ENCODE measurements at places on chromosomes 2 and 18. TPM values are rescaled to one million over a fixed set of nuclear protein-coding genes. Genes with fewer than 3 reads are reported as not detected.

GRCh38 chr2:109710505-109711229, 83.4 kb upstream of the RGPD5 start:
- no peaks in the 10 kb centered on the region for H3K36me3 ChIP-seq
- H3K27me3 ChIP-seq: no peaks in the 10 kb centered on the region
- no peak overlapping the region for H3K27ac ChIP-seq
- no peak for DNase-seq
- no peaks in the 10 kb centered on the region for H3K4me1 ChIP-seq

GRCh38 chr2:219230059-219230540, 494 bp downstream of the ANKZF1 start:
- DNase-seq: no peak
- peaks cover 35% of the 10 kb centered on the region for H3K4me1 ChIP-seq
- peaks cover 23% of the 10 kb centered on the region for H3K36me3 ChIP-seq
- peak overlapping the region; percentile 97 for H3K27ac ChIP-seq
- H3K27me3 ChIP-seq: no peaks in the 10 kb centered on the region
- H3K4me3 ChIP-seq: peak overlapping the region; percentile 92

- H3K4me3 ChIP-seq: no peak overlapping the region
- DNase-seq: peak; percentile 92
- H3K27ac ChIP-seq: no peak overlapping the region
- H3K4me1 ChIP-seq: peaks cover 11% of the 10 kb centered on the region
- peaks cover 17% of the 10 kb centered on the region for H3K36me3 ChIP-seq
Observed at GRCh38 chr2:240468303-240469238, 33.1 kb downstream of the GPC1 start.

DNA sequence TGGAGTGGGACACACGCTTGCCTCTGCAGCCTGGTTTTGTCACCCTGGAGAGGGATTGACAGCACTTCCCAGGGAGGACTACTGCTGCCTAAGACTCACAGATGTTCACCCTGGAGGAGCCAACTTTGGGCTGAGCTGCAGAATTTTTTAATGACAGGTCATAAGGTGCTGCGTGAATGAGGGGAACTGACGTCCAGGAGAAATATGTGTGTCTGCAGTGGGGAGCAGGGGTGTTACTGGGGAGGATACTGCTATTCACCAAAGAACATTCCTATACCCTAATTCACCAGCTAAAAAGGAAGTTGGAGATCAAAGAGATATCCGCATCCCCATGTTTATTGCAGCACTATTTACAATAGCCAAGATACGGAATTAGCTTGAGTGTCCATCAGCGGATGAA, 144.4 kb downstream of the MGAT5 start:
- peaks cover 26% of the 10 kb centered on the region for H3K4me1 ChIP-seq
- peaks cover under 1% of the 10 kb centered on the region for H3K36me3 ChIP-seq
- no peak overlapping the region for H3K4me3 ChIP-seq
- H3K27me3 ChIP-seq: no peaks in the 10 kb centered on the region

The SCYGR4 gene
- total RNA-seq: not detected

The MARCO gene
- not detected for total RNA-seq

The ALPP gene
- total RNA-seq: not detected

- DNase-seq: no peak
- no peak overlapping the region for H3K4me3 ChIP-seq
- H3K4me1 ChIP-seq: peaks cover 12% of the 10 kb centered on the region
- no peak overlapping the region for H3K27ac ChIP-seq
- no peaks in the 10 kb centered on the region for H3K27me3 ChIP-seq
- peaks cover 1% of the 10 kb centered on the region for H3K36me3 ChIP-seq
Observed at GRCh38 chr2:32691678-32692077, 63.8 kb downstream of the TTC27 start.

The OTOS gene
- total RNA-seq: not detected

The HOXD4 gene
- not detected for total RNA-seq

- peaks cover 16% of the 10 kb centered on the region for H3K27me3 ChIP-seq
- no peak overlapping the region for H3K4me3 ChIP-seq
- H3K36me3 ChIP-seq: no peaks in the 10 kb centered on the region
- no peak overlapping the region for H3K27ac ChIP-seq
- no peak for DNase-seq
- H3K4me1 ChIP-seq: no peaks in the 10 kb centered on the region
Observed at GRCh38 chr18:74562131-74562730, 27.9 kb downstream of the CNDP1 start.

The ZAP70 gene
- 0.41 TPM for total RNA-seq

GRCh38 chr2:149441255-149441654, 110.9 kb downstream of the LYPD6 start:
- H3K36me3 ChIP-seq: no peaks in the 10 kb centered on the region
- no peaks in the 10 kb centered on the region for H3K27me3 ChIP-seq
- H3K27ac ChIP-seq: no peak overlapping the region
- no peak for DNase-seq

The REG1B gene
- total RNA-seq: not detected

The SERPINB2 gene
- not detected for total RNA-seq

The INO80C gene
- 22.7 TPM for total RNA-seq

DNA sequence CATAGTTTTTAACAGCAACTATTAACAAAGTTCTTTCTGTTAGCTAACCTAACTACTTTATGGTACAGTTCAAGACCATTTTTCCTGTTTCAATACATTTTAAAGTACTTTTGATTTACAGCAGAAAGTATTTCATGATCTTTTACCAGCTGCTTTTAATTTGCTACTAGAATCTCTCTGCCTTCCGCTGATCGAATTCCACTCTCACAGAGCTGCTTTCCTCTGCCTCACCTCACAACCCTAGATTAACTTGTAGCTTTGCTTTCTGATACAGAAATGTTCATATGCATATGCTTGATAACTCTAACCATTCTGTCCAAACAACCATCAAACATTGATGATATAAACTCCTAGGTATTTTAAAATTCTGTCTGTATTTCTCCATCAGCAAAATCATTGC, 463.2 kb upstream of the ZEB2 start:
- no peaks in the 10 kb centered on the region for H3K27me3 ChIP-seq
- H3K4me3 ChIP-seq: no peak overlapping the region
- H3K27ac ChIP-seq: no peak overlapping the region
- no peak for DNase-seq
- peaks cover 4% of the 10 kb centered on the region for H3K4me1 ChIP-seq

DNA sequence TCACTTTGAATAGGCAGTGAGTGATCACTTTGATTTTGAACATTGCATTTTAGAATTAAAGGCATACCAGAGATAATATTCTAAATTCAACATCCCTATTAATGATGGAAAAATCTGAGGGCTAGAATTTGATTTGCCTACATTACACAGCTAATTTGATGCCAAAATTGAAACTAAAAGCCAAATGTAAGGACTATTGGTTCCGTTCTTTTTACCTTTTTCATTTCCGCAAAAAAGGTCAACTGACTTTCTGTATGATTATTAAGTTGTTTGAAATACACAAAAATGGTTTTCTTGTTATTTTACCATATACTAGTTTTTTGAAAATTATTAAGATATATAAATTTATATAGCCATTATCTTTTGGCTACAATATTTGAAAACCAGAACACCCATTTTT, 117.5 kb downstream of the SCN3A start:
- H3K27ac ChIP-seq: no peak overlapping the region
- H3K27me3 ChIP-seq: no peaks in the 10 kb centered on the region
- H3K4me1 ChIP-seq: no peaks in the 10 kb centered on the region
- no peak for DNase-seq

The LAMA3 gene
- total RNA-seq: 2.8 TPM

DNA sequence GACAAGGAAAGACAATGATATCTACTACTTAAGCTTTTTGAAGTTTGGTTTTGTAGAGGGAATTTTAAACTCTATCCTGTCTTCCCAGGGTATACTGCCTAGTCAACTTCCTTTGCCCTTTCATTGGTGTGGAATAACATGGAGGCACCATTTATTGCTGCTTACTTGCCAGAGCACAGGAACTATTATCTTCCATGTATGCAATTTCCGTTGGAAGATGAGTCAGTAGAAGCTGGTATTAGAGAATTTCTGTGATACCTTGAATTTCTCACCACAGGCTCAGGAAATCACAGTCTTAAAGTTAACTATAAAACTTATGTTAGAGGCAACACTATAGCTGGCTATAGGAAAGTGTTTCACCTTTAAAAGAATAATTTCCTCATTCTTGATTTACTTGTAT, 40.9 kb upstream of the RGPD4 start:
- no peaks in the 10 kb centered on the region for H3K4me1 ChIP-seq
- peaks cover 23% of the 10 kb centered on the region for H3K27me3 ChIP-seq
- no peak overlapping the region for H3K27ac ChIP-seq
- H3K36me3 ChIP-seq: no peaks in the 10 kb centered on the region
- H3K4me3 ChIP-seq: no peak overlapping the region

The TRAF3IP1 gene
- 15.1 TPM for total RNA-seq

The CCDC68 gene
- total RNA-seq: not detected

The GALNT13 gene
- not detected for total RNA-seq

DNA sequence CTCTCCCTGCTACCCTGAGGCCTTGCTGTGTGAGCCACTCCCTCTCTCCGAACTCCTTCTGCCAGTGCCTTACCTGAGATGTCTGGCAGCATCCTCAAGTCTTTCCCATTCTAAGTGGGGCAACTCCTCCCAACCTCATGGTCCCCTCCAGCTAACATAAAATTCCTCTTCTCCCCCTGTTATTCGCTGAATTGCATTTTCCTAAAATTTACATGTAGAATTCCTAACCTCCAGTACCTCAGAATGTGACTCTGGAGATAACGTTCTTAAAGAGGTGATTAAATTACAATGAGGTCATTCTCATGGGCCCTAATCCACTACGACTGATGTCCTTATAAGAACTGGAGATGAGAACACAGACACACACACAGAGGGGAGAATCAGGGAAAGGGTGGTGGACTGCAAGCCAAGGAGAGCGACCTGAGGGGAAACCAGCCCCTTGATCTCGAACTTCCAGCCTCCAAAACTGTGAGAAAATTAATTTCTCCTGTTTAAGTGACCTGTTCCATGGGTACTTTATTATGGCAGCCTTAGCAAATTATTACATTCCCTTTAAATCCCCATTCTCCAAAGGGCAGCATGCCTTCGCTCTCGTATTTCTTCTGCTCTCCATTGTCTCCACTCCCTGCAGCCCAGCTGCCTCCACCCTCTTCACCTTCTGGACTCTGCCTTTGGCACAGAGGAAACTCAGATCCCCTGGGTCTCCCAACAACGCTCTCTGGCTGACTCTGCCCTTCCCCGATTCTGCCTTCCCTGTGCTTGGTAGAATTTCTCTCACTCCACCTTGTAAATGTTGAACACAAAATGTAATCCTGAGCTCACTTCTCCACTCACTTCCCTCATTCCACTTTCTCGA, 70.5 kb downstream of the TGIF1 start:
- H3K4me1 ChIP-seq: no peaks in the 10 kb centered on the region
- H3K4me3 ChIP-seq: no peak overlapping the region
- peaks cover 9% of the 10 kb centered on the region for H3K27me3 ChIP-seq
- no peak overlapping the region for H3K27ac ChIP-seq
- DNase-seq: no peak

Measured in chondrocyte (in vitro differentiated cells).